Stimulated activated CD8-positive, alpha-beta memory T cell treated with anti-CD3 and anti-CD28 coated beads, Interleukin-7, amount 100 ng/mL, for 1 hour (primary cell): ENCODE measurements at places on chromosomes 4 and X.

DNA sequence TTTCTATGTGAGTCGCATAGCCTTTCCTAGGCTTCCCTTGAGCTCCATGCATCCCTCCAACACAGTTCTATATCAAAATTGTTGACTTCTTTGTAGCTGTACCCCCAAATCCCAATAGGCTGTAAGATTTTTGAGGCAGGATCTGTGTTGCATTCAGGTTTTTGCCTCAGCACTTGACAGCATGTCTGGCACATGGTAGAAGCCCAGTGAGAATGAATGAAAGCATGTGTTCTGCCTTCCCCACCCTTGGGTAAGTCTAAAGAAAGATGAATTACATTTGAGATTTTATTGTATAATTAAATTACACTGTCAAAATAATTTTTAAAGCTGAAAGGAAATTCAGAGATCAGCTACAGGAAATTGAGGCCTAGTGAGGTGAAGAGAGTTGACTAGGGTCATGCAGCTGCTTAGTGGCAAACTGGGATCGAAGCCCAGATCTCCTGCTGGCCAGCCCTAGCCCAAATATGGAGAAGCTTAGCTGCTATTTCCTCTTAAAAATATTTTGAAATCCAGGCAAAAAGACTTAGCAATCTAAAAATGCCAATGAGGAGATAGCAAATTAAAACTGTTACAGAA lies 122.5 kb downstream of the SPATA18 start:
- no peak for DNase-seq

DNA sequence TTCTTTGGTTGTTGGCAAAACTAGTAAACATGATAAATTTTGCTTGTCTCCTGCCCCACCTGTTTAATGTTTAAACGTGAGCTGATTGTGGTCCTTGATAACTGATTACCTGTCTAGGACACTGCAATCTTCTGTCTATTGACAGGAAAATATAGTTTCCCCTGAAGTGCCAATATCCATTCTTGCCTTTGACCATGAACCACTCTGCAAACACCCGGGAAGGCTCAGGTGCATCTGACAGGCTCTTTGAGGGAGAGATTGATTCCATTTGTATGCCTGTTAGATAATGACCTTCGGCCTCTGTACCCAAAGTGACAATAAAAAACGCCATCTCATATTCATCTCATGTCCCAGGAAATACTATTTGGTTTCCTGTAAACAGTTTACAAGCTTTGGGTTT lies 453.0 kb downstream of the CENPC start:
- DNase-seq: no peak

DNA sequence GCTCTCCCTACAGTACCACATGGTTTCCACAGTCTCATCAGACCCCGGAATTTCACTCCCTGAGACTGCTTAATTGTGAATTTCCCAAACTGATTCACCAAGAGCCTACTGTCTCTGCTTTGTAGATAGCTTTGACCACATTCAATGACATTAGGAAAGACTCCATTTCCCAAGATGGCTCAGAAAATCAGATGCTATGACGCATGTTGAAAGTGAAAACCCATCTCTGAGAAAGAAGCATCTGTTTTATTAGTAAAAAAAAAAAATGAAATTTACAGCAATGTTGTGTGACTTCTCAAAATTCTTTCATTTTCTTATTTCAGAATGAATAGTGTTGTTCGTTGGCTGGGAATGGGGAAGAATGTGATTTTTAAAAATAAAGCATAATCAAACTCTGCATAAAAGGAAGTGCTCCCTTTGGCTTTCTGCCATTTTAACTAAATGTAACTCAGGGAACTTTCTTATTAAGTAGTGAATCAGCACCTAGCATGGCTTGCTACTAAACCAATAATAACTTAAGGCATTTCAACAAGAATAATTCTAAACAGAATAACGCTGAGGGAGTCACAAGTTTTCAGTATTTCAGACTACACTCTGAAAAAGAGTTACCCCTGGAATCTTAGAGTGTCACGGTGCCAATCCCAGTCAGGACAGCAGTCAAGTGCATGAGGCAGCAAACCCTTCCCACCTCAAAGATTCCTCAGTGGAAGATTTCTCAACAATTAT lies 97.4 kb upstream of the MYOZ2 start:
- no peak for DNase-seq

- DNase-seq: no peak
Observed at GRCh38 chr4:137452799-137453198, 79.5 kb downstream of the PCDH18 start.

DNA sequence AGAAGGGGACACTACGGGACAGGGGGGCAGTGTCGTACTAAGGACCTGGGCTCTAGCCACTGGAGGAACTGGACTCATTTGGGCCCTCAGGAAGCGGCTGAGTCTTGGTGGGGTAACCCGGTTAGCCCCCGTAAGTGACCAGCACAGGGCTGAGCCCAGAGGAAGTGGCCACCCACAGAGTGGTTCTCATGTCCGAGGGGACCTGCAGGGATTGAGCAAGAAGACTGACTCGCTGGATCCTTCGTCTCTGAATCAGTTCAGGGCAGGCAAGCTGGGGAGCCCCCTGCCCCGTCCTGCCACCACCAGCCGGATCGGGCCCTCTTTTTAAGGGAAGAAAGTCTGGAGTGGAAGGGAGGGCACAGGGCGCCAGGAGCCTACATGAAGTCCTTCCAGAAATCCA lies 719 bp upstream of the BGN start:
- DNase-seq: no peak

DNA sequence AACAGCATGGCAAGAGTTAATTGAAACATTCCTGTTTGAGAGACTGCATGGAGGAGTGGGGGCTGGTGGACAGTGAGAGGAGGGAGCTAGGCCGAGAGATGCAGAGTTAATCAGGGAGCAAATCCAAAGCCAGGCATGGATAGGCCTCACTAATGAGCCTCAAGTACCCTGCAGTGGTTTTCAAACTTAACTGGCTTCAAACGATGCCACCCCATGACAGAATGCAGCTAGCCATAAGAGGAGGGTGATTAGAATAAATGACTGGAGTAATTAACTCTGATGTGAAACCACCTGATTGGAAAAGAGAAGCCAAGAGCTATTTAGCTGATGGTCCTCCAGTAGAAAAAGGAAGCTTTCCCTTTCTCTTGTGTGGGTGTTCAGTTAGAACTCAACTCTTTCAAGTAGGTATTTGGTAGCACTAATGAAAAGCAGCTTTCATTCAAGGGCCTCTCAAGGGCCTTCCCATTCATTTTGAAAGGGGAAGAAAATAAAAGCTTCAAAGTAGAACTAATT lies 215.4 kb upstream of the MAB21L2 start:
- DNase-seq: no peak

DNA sequence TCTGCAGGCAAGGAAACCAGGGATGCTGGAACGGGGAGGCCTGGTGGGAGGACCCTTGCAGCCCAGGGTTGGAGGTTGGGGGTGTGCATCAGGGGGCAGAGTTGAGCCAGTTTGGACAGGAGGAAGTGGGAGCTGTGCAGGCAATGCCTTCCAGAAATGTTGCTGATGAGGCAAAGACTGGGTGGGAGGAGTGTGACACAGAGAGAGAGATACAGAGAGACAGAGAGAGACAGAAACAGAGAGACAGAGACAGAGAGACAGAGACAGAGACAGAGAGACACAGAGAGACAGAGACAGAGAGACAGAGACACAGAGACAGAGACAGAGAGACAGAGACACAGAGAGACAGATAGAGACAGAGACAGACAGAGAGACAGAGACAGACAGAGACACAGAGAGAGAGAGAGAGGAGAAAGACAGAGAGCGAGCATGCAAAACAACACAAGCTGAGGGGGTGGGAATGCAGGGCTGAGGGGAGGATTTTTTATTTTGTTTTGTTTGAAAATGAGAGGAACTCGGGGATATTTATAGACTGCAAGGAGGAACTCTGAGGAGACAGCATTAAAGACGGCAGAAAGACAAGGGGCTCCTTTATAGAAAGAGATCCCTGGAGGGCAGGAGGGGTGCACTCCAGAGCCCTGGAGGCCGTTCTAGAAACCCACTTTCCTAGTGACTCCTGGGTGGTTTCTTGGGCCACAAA lies 1.9 kb upstream of the HAUS3 start:
- no peak for DNase-seq

GRCh38 chrX:150465881-150466775 lies 102.3 kb upstream of the MTM1 start:
- no peak for DNase-seq

- DNase-seq: no peak
Observed at GRCh38 chr4:124945422-124945821, 232.9 kb upstream of the ANKRD50 start.

- peak; percentile 57 for DNase-seq
Observed at GRCh38 chrX:107672955-107673378, 44.7 kb downstream of the PRPS1 start.

DNA sequence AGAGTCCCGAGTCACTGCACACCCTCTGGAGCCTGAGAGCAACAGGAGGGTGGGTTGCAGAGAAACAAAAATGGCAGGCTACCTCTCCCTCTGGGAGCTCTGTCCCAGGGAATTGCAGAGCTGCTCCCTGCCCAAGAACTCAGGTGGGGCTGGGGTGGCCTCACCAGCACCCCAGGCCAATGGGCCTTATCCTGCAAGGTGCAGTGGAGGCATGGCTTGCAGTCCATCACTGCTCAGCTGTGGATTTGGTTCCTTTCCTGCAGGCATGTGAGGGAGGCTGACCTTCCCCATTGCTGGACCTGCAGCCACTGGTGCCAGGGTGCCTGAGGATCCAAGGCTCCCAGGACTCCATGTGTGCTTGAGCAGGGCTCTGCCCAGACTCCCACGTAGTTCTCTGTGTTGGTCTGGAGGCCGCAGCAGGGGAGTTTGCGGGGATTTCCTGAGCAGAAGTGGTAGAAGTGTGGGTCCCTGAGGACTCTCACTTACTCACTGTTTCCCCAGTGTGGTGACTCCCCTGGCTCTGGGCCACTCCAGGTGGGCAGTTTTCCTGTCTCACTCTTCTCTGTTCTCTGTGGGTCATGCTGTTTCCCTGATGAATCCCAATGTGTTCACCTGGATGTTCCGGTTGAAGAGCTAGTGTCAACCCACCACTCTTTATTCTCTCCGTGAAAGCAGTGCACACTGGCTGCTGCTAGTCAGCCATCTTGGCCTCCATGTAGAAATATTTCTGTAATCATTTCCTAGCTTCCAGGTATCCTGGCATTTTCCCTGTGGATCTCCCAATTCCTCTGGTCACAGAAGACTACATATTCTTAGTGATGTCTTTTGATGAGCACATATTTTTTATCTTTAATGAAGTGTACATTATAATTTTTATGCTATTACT lies 82.3 kb downstream of the ARHGAP24 start:
- no peak for DNase-seq

DNA sequence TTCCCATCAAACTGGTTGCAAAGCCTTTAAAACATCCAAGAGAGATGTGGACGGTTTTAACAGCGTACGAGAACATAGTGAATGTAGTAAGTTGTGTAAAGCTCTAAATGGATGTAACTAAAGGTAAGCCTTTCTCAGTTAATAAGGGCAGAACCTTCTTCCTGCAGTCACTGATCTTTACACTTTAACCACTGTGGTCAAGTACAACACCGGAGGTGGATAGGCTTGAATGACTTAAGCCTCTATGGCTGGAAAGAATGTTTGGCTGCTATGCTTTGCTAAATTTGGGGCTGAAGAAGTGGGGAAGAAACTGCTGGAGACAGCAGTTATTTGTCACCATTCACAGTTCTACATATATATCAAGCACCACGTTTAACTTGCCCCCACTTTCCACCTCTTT lies 285.1 kb upstream of the FMR1 start:
- DNase-seq: no peak

DNA sequence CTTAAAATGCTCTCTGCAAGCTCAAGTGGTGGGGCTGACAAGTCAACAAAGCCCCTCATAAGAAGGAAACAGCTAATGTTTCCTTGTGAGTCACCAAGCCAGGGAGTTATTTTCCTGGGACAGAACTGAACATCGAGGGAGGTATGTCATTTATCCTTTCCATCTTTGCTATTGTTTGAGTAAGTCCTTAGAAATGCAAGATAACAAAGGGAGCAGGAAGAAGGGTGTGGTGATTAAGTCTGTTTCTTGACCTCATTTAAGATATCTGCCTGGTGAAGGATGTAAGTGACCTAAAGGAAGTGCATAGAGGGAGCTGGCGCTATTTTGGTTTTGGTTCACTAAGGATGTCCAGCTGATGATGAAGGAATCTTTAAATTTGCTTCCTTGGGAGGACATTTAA lies 39.9 kb downstream of the ATG4A start:
- DNase-seq: no peak

GRCh38 chrX:153526042-153526441 lies 8.6 kb downstream of the ATP2B3 start:
- DNase-seq: no peak

- DNase-seq: no peak
Observed at GRCh38 chr4:153022241-153022715, 86.2 kb downstream of the FHDC1 start.

DNA sequence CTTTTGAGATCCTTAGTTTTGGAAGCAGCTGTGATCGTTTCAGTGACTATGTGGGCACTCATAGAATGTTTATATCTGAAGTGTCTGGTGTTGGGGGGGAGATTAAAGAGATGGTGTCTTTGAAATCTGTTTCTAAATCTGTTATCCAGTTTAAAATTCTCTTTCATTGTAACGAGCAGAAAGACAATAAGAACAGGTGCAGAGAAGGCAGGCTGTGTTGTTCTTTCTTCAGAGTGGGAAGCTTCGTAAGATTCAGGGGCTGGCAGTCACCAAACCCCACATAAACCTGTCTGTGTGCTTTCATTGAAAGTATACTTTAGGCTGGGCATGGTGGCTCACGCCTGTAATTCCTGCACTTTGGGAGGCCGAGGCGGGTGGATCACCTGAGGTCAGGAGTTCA lies 16.3 kb upstream of the DHRSX start:
- DNase-seq: no peak

DNA sequence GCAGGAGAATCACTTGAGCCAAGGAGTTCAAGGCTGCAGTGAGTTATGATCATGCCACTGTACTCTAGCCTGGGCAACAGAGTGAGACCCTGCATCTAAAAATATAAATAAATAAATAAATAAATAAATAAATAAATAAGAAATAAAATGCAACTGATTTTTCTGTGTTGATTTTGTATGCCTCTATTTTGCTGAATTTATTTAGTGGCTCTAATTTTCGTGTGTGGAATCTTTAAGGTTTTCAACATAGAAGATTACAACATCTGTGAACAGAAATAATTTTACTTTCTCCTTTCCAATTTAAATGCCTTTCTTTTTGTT lies 30.9 kb upstream of the ABCG2 start:
- no peak for DNase-seq

- no peak for DNase-seq
Observed at GRCh38 chr4:108535757-108536156, 84.6 kb upstream of the RPL34 start.

GRCh38 chr4:15145709-15146108 lies 143.4 kb downstream of the CPEB2 start:
- no peak for DNase-seq

DNA sequence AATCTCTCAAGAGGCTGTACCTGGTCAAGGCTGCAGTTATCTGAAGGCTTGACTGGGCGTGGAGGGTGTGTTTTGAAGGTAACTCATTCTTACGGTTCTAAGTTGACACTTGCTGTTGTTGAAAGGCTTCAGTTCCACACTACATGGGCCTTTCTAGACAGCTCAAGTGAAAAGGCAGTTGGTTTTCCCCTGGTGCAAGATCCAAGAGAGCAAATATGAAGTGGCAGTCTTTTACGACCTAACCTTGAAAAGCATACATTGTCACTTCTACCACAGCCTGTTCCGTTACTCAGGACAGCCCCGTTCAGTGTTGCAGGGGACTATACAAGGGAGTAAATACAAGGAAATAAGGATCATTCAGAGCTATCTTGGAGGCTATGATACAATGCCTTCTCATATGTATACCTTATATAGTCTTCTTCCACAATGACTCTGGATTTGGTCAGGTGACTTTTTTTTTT lies 46.2 kb downstream of the PDS5A start:
- DNase-seq: no peak

- DNase-seq: no peak
Observed at GRCh38 chr4:15151033-15151432, 148.8 kb downstream of the CPEB2 start.
